ENCODE measurements at places on chromosomes 6 and 20.

DNA sequence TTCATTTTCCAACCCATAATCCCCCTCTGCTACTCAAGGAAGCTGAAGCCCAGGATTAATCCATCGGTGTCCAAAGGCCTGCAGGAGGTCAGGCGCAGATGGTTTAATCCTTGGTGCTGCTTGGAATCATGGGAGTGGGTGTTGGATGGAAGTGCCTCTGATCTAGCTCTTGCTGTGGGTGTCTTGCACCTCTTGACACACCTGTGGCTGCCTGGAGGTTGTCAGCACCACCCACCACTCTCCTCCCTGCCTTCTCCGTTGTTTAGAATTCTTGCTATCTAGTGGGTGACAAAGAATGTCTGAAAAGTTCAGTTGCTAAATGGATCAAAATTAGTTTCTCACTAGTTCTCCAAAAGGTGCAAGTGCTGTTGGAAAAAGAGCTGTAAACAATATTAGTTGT, 1074.4 kb upstream of the FLRT3 start:
- no peaks in the 10 kb centered on the region for H3K36me3 ChIP-seq
- no peak overlapping the region for H3K4me3 ChIP-seq
- DNase-seq = no peak
- H3K4me1 ChIP-seq = no peaks in the 10 kb centered on the region
- H3K27ac ChIP-seq = no peak overlapping the region

- no peaks in the 10 kb centered on the region for H3K4me1 ChIP-seq
- no peak for DNase-seq
- no peak overlapping the region for H3K27ac ChIP-seq
- no peaks in the 10 kb centered on the region for H3K36me3 ChIP-seq
- H3K4me3 ChIP-seq = no peak overlapping the region
These were observed 69.4 kb upstream of the BMP2 start for GRCh38 chr20:6698056-6698455.

GRCh38 chr6:163626073-163626867, 211.8 kb downstream of the QKI start:
- H3K4me1 ChIP-seq = no peaks in the 10 kb centered on the region
- no peak overlapping the region for H3K27ac ChIP-seq
- no peaks in the 10 kb centered on the region for H3K36me3 ChIP-seq
- no peak for DNase-seq
- no peak overlapping the region for H3K4me3 ChIP-seq
- peaks cover 4% of the 10 kb centered on the region for H3K27me3 ChIP-seq

GRCh38 chr6:165729307-165729936, 66.4 kb upstream of the PDE10A start:
- H3K4me3 ChIP-seq = no peak overlapping the region
- no peak overlapping the region for H3K27ac ChIP-seq
- no peaks in the 10 kb centered on the region for H3K27me3 ChIP-seq

- peaks cover 21% of the 10 kb centered on the region for H3K36me3 ChIP-seq
- peak; percentile 24 for DNase-seq
- H3K4me1 ChIP-seq = peaks cover 74% of the 10 kb centered on the region
- H3K27me3 ChIP-seq = no peaks in the 10 kb centered on the region
- H3K4me3 ChIP-seq = peak overlapping the region; percentile 50
These were observed 4.8 kb upstream of the ATXN1 start for GRCh38 chr6:16766043-16766536.

DNA sequence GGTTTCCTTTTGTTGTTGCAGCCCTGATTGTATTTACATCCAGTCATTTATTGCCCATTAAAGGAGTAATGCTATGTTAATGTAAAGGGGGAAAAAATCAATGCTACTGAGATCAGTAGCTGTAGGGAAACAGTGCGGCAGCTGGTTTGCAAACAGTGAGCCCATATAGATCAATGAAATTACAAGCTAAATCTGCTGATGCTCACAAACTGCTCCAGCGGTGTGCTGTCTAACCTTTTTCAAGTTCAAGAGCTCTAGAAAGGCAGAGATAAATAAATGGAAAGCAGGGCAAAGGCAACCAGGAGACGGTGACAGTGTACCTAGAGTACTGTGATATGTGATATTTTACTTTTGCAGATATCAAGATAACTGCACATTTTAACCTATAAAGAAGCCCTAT, 449.0 kb upstream of the MMS22L start:
- no peaks in the 10 kb centered on the region for H3K4me1 ChIP-seq
- no peak for DNase-seq
- H3K4me3 ChIP-seq = no peak overlapping the region
- no peaks in the 10 kb centered on the region for H3K27me3 ChIP-seq

- H3K4me1 ChIP-seq = peaks cover 8% of the 10 kb centered on the region
- no peak for DNase-seq
- no peaks in the 10 kb centered on the region for H3K36me3 ChIP-seq
- peaks cover 22% of the 10 kb centered on the region for H3K27me3 ChIP-seq
These were observed 106.6 kb downstream of the ADGRG6 start for GRCh38 chr6:142408409-142408808.

DNA sequence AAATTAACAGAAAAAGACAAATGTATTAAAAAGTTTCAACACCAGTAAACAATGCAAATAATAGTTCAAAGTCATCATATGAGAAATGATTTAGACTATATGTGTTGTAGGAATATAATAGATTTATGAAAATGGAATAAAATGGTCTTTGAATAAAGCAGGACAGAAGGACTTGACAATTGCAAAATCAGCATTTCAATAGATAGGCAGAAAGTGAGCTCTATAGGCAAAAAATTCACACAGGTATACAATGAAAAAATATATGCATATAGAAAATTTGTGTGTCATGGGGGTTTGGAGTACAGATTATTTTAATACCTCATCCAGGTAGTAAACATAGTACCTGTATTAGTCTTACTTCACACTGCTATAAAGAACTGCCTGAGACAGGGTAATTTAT, 571.1 kb upstream of the EYS start:
- H3K27ac ChIP-seq = no peak overlapping the region
- H3K36me3 ChIP-seq = no peaks in the 10 kb centered on the region
- no peaks in the 10 kb centered on the region for H3K27me3 ChIP-seq

GRCh38 chr20:56369179-56369578, 10.4 kb downstream of the FAM210B start:
- DNase-seq = no peak
- peaks cover 18% of the 10 kb centered on the region for H3K4me1 ChIP-seq
- no peak overlapping the region for H3K27ac ChIP-seq
- no peak overlapping the region for H3K4me3 ChIP-seq
- peaks cover 31% of the 10 kb centered on the region for H3K36me3 ChIP-seq

DNA sequence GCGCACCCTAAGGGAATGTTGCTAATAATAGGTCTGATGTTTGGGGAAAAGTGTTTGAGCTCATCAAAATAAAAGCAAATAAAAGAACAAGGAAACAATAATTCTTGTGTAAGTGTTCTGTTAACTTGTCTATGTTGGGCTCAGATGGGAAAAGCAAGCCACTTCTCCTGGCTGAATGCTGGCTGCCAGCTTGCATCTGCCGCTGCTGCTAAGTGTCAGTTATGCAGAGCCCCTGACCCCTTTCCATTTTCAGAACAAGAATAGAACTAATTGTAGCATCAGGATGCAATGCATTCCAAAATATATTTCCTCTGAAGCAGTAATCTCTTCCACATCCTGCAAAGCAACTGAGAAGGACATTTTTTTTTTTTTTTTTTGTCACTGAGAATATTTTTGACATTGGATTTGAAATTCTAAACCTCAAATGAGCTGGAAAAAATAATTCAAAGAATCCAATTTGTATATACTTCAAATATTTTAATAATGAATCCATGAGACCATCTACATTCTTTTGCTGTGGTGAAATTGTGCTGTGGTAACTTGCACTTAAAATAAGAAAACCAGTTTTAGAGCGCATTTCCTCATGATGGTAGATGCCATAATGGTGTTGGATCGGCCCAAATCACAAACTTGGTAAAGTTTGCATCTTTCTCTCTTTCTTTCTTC, 43.9 kb upstream of the DEK start:
- no peaks in the 10 kb centered on the region for H3K4me1 ChIP-seq
- no peaks in the 10 kb centered on the region for H3K27me3 ChIP-seq
- no peak for DNase-seq
- H3K4me3 ChIP-seq = no peak overlapping the region
- peaks cover 2% of the 10 kb centered on the region for H3K36me3 ChIP-seq

DNA sequence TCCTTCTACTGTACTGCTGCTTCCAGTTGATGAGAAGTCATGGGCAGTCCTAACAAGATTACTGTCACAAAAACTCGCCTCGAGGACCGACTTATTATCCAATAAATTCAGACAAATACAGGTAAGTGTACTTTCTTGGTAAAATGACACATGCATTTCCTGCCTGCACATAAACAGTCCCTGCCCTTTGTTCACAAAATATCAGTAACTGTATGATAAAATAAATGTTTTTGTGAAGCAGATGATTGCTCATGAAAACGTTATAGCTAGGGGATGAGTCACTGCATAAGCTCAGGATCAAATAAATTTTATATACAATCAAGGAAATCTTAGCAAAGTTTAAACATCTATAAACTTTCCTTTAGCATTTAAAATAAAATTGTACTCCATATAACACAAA, 164.5 kb upstream of the RIPOR2 start:
- H3K4me1 ChIP-seq = peaks cover 26% of the 10 kb centered on the region
- no peak for DNase-seq

DNA sequence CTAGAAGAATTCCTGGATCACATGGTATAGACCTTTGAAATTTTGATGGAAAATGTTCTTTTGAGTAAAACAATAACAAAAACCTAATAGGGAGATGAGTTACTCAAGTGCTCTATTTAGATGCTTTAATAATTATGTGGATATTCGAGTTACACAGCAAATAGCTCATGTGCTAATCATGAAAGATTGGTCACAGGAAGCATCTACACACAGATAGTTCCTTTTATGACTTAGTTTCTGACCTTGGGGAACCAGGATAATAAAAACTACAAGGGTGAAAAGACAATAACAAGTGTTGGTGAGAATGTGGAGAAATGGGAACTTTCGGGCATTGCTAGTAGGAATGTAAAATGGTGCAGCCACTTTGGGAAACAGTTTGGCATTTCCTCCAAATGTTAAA, 19.7 kb downstream of the UBE2V1 start:
- no peak overlapping the region for H3K27ac ChIP-seq
- DNase-seq = no peak
- no peak overlapping the region for H3K4me3 ChIP-seq
- peaks cover 43% of the 10 kb centered on the region for H3K36me3 ChIP-seq
- H3K4me1 ChIP-seq = peaks cover 11% of the 10 kb centered on the region

- DNase-seq = no peak
- peaks cover 4% of the 10 kb centered on the region for H3K27me3 ChIP-seq
- peak overlapping the region; percentile 3 for H3K4me3 ChIP-seq
- peaks cover 45% of the 10 kb centered on the region for H3K4me1 ChIP-seq
These were observed 9.8 kb downstream of the C6orf52 start for GRCh38 chr6:10684618-10685017.

- H3K4me3 ChIP-seq = peak overlapping the region; percentile 84
- H3K4me1 ChIP-seq = peaks cover 43% of the 10 kb centered on the region
- H3K27ac ChIP-seq = no peak overlapping the region
- H3K27me3 ChIP-seq = peaks cover under 1% of the 10 kb centered on the region
- H3K36me3 ChIP-seq = peaks cover 2% of the 10 kb centered on the region
These were observed 348 bp upstream of the PYGB start for GRCh38 chr20:25247518-25247955.
